ENCODE measurements at places on chromosomes 5 and 9.

DNA sequence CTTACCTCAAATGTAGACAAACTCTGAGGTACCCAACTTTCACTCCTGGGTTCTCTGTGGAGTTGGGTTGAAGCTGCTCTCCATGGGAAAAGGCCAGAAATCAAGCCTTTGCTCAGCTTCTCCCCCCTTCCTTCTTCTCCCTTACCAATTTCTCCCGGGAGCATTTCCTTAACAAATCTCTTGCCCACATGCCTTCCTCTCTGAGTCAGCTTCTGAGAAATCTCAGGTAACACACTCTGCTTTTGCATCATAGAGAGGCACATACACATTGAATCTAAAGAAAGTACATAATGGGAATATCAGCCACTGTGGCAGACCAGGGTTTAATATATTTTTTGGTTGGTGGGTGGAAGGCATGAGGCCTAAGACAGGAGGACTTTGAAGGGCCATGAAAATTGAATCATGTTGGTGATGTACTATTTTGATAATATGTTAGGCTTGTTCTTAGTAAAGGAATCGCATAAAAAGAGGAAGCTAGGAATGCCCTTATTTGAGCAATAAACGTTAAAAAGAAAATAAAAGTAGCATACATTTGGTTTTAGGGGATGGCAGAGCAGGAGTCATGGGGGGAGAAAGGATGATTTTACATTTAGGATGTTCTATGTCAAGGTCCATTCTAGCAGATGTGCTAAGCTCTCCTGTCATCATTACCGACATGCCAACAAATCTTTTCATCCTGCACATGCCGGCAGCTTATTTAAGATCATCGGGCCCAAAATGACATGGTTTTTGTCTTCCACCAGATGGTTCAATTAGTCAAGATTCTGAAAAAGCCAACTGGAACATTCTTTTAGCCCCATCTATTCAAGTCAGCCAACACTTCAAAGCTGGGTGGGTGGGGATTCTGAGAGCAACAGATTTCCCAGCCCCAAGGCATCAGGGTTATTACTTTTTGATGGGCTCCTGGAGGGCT, 199.5 kb upstream of the CLINT1 start:
- no peak for DNase-seq

DNA sequence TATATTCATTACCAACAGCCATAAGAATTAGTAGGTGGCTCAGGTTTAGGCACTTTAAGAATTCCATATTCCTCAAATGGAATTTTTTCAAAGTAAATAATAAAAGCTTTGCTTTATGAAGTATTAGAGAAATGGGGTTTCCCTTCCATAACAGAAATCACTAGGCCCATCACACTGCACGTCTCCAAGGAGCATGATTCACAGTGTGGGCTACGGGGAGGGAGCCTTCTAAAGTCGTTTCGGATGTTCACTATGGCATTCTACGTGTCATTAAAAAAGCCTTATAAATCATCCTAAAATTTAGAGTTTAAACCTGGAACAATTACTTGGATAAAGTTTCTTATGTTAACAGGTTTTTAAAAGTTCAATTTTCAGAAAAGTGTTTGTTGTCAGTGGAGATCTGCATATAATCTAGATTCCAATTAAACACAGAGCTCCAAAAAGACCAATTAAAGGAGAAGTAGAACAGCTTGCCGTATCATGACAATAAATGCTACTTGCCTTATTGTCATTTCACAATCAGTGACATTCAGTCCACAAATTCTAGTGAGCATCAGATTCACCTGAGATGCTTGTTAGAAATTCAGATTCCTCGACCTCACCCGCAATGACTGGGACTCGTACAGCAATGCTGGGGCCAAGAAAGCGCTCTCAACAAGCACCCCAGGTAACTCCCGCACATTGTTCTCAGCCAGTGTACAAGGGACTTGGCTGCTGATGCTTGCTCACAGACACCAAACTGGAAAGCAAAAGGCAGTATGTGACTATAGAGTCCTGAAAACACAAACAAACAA, 115.7 kb downstream of the NFIB start:
- no peak for DNase-seq

- DNase-seq: no peak
These were observed 29.7 kb upstream of the C9orf72 start for GRCh38 chr9:27602954-27603353.

GRCh38 chr9:108442627-108443018, 413.2 kb downstream of the ACTL7B start:
- no peak for DNase-seq

DNA sequence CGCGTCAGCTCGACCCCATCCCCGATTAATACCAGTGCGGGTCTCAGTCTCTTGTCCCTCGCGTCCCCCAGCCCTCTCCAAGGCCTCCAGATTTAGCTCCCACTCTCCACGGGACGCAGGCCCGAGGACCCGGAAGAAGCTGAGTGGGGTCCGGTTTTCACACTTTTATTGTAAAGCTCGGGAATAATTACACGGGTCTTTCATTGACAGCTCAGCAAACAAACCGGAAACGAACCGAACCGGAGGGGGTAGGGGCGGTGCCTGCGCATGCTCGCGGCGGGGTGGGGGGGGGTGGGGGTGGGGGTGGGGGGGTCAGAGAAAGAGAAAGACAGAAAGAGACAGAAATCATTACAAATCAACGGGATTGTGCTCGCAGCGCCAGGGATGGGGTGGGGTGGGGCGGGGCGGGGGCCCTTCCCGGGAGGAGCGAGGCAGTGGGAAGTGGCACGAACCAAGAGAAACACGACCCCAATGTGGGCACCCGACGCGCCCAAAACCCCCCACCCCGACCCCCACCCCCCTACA, 27.9 kb downstream of the PCDH1 start:
- peak; percentile 15 for DNase-seq

- no peak for DNase-seq
These were observed 289.8 kb downstream of the EBF1 start for GRCh38 chr5:158809936-158810335.

DNA sequence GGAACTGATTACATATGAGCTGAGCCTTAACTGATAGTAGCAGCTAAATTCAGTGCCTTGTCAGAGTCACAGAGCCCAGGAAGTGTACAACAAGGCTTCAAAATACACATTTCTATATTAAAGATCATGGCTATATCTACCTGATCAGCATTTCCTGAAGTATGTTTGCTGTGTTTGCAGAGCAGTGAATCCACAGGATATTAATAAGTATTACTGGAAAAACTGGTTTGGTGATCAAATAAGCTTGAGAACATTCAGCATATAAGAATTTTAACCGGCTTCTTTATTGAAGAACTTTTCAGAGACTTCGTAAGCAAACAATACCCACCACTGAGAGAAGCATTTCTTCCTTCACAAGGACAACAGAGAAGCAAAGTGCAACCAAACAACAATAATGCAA, 227.0 kb downstream of the ELAVL2 start:
- DNase-seq: no peak

- DNase-seq: no peak
These were observed 46.2 kb downstream of the SLC28A3 start for GRCh38 chr9:84294241-84294950.

DNA sequence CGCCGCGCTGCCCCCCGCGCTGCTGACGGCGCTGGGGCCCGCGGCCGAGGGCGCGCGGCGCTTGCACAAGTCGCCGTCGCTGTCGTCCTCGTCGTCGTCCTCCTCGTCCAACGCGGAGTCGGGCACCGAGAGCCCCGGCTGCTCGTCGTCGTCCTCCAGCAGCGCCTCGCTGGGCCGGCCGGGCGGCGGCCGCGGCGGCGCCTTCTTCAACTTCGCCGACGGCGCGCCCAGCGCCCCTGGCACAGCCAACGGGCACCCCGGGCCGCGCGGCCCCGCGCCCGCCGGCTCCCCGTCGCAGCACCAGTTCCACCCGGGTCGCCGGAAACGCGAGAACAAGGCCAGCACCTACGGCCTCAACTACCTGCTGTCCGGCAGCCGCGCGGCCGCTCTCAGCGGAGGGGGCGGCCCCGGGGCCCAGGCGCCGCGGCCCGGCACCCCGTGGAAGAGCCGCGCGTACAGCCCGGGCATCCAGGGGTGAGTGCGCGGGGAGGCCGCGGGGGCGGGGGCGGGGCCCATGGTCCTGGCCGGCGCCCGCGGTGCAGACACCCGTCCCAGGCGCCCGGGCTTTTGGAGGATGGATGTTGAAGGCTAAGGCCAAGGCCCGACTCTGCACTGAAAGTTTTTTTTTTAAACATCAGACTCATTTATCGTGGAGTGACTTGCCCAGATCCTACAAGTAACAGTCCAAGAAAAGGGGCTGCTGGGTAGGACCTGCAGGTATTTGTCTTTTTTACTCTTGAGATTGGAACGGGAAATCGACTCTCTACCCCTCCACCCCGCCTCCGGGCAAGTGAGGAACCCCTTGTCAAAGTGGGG, 1.2 kb downstream of the TENT4A start:
- DNase-seq: no peak

- DNase-seq: no peak
These were observed 19.6 kb upstream of the ZNF462 start for GRCh38 chr9:106843371-106843770.

DNA sequence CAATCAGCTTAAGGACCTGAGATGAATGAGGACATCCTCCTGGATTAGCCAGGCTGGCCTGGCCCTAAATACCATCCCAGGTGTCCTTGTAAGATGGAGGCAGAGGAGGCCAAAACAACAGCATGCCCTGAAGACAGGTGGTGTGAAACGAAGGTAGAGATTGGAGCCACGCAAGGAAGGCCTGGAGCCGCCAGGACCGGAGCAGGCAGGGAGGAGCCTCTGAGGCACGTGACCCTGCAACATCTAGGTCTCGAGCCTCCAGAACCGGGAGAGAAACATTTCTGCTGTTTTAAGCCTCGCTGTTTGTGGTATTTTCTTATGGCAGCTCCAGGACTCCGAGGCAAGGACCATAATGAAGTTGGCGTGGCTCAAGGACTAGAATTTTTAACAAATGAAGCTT, 9.7 kb upstream of the COL5A1 start:
- no peak for DNase-seq

DNA sequence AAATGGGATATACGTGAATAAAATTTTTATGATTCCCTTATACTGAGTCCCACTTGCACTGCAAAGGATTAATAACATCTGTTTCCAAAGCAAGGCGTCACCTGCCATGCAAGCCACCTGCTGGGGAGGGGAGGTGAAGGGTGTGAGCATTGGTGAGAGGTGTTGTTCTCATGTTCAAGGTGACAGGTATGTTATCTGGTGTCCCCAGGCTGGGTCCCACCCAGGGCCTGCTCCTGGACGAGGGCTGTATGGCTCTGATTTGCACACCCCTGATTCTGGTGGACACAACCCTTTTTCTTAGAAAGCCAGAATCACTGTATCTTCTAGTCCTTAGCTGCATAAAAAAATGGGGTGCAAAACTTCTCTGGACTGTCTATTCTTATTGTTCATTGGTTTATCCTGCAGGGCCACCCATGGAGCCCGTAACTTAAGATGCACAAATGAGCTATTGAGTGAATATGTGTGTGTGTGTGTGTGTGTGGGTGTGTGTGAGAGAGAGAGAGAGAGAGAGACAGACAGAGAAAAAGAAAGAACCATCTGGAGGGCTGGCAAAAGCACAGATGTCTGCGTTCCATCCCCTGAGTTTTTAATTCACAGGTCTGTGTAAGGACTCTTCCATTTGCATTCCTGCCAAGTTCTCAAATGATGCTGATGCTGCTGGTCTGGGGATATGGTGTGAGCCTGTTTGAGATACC, 53.7 kb downstream of the SYK start:
- DNase-seq: no peak

GRCh38 chr5:73352649-73353230, 95.8 kb downstream of the FOXD1 start:
- no peak for DNase-seq

DNA sequence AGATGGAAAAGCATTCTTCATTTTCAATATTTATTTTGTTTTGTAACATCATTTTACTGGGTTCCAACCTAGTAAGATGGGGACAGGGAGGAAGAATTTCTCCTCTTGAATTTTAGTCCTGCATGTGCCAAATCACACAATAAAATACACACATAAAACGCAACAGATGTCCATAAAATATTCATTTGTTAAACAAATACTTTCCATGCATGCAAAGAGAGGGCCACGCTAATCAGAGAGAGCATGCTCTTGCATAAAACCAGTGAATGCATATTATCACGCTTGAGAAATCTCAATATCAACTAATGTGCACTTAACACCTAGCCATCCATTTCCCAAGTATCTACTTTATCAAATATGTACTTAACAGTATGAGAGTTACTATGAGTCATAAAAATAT, 212.6 kb upstream of the TARS1 start:
- no peak for DNase-seq

DNA sequence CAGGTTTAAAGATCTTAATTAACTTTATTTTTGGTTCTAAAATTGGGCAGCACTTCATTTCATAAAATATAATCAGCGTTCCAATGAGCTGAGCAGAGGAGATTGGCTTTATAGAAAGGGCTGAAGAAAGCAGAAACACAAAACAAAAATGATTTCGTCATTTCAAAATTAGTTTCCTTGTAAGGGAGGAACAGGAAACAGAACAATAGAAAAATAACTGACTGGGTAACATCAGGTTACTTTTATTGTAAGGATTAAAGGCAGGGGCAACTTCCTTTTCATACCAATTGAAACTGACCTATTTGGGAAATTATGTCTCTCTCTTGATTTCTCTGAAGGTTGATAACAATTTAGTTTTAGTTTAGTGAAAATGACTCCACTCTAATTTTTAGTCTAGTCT, 157.1 kb downstream of the ATP10B start:
- DNase-seq: no peak

DNA sequence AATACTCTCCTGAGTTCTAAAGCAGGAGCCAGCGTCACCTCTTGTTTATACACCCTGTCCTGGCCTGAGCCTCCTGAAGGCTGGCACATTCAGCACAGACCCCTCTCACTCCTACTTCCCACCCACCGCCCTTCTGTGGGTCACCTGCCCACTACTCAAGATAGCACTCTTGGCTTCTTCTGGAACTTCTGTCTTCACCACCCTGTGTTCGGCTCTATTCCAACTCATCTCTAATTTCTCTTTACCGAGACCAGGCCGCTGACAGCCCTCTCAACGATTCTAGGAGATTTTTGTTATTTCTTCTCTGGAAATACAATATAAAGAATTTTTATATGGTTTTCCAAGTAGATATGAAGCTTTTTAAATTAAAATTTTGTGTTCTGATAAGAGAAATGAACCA, 57.4 kb downstream of the IRF1 start:
- no peak for DNase-seq

- no peak for DNase-seq
These were observed 59.0 kb downstream of the COL15A1 start for GRCh38 chr9:99002706-99003105.

- DNase-seq: no peak
These were observed 59.1 kb upstream of the TLR4 start for GRCh38 chr9:117644932-117645636.

DNA sequence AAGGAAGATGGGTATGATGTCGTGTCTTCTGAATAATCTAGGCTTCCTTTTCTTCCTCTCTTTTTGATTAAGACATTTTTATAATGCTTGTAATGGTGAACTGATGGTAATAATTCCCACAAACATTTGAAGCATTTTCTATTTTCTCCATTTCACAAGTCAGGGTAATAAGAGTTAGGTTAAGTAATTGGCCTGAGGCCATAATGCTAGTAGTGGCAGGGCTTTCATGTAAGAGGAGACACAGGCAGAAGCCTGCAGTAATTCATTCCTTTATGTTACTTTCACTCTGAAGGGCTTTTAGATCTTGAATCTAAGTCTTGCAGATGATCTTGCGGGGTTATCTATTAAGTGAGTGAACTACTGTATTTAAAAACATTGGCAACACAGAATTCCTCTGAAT, 374.9 kb downstream of the MAT2B start:
- no peak for DNase-seq
